HepG2 (cell line): ENCODE measurements at places on chromosomes 5 and 9. TPM values are rescaled to one million over a fixed set of nuclear protein-coding genes. Genes with fewer than 3 reads are reported as not detected.

Gene IPO11
- 24.4 and 47.3 TPM in 2 replicates for total RNA-seq

Gene TMEM171
- total RNA-seq, result not detected in 2 replicates

Gene FGF18
- not detected in 2 replicates for total RNA-seq

Gene GFRA3
- total RNA-seq, result 0.10 and 0.27 TPM in 2 replicates

Gene IRGM
- total RNA-seq, result not detected in 2 replicates

Gene TAS2R1
- not detected in 2 replicates for total RNA-seq

Gene LMX1B
- not detected in 2 replicates for total RNA-seq

Gene IFNA7
- total RNA-seq, result not detected in 2 replicates

Gene BARHL1
- total RNA-seq, result not detected in 2 replicates
